ENCODE measurements at places on chromosomes 6 and 20. TPM values are rescaled to one million over a fixed set of nuclear protein-coding genes. Genes with fewer than 3 reads are reported as not detected.

- DNase-seq = no peak
Measured at GRCh38 chr6:48817333-48818051, 645.6 kb downstream of the MMUT start.

GRCh38 chr6:167093406-167093921 lies 29.4 kb upstream of the CCR6 start:
- no peak for DNase-seq

DNA sequence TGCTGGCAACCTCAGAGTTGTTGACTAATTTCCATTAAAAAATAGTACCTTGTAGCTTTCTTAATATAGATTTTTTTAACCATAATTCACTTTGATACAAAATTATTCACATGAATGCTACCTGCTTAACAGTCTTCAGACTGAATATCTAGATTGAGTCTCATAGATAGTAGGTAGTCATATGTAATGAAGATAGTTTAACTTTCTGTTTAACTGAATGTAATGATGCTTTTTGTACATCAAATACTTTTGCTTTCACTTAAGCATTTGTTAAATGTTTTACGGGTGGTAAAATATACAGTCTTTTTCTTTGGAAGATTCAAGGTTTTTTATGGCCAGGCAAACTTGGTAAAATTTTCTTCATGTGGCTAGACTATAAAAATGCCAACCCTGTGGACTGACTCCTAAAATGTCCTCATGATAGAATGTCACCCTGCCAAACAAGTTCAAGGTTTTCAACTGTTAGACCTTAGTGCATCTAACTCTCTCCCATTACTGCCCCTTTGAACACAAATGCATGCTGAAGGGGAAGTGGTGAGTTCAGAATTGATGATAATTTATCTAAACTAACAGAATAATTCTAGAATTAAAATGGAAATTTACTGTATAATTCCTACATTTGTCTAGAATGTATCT lies 16.4 kb downstream of the TBPL1 start:
- DNase-seq = no peak

GRCh38 chr6:80639181-80639629 lies 532.7 kb downstream of the BCKDHB start:
- no peak for DNase-seq

DNA sequence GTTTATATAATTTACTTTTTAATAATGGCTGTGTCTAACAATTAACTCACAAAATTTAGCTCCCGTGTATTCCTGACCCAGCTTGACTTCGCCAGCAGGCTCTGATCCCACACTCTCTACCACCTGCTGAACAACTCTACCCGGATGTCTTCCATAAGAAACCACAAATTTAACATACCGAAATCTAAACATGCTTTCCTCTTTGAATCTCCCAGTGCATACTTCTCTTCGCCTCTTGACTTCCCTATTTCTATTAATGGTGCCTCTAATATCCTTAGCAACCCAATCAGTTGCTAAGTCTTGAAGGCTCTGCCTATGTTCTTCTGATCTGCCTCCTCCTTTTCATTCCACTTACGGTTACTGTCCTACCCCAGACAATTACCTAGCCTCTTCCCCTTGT lies 4.6 kb upstream of the MYB start:
- DNase-seq = no peak

DNA sequence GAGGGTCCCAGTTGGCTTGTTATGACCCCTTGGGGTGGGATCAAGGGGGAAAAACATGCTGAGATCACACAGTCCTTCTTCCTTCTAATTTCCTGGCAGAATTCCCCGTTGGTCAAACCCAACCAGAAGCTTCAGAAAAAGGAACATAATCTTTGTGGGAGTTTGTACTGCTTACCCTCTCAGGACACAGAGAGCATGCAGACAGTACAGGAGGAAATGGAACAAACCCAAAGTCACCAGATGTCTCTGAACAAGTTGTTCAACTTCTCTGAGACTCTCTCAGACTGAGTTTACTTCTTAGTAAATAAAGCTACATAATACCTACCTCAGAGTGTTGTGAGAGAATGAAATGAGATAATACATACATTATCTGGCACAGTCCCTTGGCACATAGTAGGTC lies 181.1 kb upstream of the TSHZ2 start:
- DNase-seq = no peak

The HLA-DQA2 gene
- total RNA-seq = 1.6 TPM

- peak; percentile 88 for DNase-seq
Measured at GRCh38 chr6:113564371-113565171, 292.6 kb upstream of the MARCKS start.

GRCh38 chr6:37783025-37783855 lies 36.3 kb upstream of the ZFAND3 start:
- no peak for DNase-seq

The BMP7 gene
- total RNA-seq = 23.2 TPM

The TNNC2 gene
- total RNA-seq = 0.43 TPM

DNA sequence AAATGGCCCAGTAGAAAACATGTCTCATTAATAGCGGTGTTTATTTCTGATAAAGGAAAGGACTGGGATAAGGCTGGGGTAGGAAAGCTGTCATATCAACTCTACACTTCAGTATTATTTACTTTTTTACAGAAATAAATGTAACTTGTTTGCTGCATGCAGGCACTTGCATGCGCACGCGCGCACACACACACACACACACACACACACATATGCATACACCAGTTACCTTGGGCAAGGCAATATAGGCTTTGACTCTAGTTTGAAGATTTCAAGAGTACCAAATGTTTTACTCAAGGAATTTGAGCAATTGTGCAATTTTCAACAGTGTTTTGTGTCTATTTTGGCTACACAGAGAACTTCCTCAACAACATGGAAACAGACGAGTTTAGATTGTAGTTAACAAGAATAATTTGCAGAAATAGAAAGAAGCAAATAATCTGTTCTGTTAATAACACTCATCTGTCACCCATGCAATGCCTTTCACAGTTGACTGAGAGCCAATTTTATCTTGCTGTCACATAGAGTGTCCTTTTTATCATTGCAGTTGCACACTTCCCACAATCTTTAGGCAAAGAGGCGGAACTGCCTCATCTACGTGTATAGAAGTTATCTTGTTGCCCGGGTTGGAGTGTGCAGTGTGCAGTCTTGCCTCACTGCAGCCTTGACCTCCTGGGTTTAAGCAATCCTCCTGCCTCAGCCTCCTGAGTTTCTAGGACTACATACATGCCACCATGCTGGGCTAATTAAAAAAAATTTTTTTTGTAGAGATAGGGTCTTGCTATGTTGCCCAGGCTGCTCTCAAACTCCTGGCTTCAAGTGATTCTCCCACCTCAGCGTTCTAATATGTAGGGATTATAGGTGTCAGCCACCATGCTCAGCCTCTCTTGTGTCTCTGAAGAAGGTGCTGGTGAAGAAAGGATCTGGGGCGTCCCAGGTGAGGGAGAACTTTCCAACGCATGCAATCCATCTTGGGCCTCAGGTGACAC lies 74.8 kb upstream of the SHLD1 start:
- no peak for DNase-seq

DNA sequence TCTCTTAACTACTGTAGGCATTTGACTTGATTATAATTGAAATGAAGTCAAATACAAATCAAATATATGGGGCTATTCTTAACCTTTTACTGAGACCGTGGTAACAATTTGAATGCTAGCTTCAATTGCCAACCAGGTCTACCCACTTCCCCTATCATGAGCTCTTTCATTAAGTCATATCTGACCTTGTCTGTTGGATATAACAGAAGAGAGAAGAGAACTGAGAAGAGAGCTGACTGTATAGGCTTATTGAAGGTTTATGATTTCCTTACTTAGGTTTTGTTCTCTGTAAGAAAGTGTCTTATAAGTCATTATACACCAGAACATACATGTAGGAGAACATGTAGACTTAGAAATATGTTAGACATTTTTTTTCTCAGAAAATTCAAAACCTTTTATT lies 549.4 kb downstream of the COL12A1 start:
- DNase-seq = no peak

DNA sequence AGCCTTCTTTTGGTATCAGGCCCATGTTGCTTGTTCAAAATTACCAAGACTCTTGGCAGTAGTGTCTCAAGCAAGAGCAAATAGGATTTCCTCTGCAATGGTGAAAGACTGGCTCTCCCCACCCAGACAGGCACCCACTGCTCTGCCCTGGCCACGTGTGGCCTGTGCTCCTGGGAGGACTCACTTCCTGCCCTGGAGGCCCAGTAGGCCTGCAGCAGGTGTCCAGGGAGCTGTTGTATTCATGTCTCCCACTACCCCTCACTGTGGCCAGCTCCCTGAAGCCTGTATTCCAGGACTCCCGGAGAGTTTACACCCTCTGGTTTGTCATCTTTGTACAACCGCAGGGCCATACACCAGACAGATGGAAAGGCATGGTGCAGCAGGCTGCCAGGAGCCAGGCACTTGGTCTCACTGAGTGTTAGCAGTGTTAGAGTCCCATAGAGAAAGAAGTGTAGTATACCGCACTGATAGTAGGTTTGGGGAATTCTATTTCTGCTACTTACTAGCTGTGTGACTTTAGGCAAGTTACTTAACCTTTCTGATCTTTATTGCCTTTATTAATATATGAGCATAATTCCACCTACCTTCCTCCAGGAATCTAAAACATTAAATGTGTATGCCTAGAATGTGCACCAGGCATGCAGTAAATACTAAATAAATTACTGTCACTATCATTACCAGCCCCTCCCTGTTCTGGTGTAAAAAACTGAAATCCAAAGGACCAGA lies 159.7 kb downstream of the TMEM242 start:
- no peak for DNase-seq

DNA sequence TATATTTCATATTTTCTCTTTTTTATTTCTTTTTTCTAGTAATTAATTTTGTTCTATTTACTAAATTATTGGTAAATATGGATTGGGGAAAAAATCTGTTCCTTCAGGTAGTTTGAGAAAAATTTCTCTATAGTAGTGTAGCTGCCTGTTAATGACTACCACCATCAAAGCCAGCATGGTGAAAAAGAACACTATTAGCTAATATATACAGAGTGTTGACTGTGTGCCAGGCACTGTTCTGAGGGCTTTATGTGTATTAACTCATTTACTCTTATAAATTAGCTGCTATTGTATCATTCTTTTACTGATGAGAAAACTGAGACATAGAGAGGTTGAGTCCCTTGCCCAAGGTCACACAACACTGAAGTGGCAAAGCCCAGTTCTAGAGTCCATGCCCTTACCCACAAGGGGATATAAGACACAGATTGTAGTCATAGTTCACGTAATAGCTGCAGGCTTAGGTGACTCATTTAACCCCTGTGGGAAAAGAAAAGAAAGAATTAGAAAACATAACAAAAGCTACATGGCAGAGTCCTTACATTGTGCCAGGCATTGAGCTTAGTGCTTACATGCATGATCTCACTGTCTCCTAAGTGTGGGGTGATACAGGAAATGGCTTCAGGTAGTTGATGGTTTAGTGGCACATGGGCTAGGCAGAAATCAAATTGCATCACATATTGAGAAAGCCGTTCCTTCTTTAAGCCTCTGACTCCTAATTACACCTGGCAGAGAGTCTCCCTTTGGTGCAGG lies 12.2 kb upstream of the AKIRIN2 start:
- DNase-seq = no peak

- DNase-seq = no peak
Measured at GRCh38 chr6:3913077-3913957, 64.1 kb downstream of the FAM50B start.

DNA sequence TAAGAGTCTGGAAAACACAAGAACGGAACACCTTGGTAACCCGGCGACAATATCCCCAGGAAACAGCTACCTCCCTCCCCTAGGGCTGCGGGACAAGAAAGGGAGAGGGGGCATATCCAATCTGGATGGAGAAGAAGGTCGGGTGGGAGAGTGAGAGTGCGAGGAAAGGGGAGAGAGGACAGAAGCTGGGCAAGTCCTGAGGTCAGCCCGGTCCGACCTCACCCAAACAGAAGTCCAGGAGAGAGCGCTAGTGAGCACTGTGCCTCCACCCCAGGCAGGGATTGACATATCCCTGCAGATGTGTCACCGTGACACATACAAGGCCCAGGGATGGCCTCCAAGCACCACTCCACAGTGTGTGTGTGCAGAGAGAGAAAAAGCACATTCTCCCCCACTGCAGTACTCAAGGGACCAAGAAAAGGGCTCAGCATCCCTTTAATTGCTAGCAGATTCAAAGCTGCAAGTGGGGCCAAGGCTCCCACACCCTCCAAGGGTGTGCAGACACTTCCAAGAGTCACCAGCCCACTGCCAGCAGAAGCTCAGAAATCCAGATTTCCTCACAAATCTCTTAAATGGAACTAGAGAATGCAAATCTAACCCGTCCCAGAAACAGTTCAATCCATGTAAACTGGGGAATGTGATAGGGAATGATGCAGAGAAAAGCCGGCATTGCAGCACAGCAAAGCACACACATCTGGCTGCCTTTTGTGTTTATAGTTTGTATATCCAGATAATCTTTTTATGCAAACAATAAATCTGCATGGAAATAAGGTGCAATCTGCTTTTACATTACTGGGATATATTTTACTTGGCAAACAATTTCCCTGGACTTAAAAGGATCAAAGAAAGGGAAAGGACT lies 3.1 kb downstream of the PXDC1 start:
- DNase-seq = peak; percentile 79

The WFDC2 gene
- 1.0 TPM for total RNA-seq

DNA sequence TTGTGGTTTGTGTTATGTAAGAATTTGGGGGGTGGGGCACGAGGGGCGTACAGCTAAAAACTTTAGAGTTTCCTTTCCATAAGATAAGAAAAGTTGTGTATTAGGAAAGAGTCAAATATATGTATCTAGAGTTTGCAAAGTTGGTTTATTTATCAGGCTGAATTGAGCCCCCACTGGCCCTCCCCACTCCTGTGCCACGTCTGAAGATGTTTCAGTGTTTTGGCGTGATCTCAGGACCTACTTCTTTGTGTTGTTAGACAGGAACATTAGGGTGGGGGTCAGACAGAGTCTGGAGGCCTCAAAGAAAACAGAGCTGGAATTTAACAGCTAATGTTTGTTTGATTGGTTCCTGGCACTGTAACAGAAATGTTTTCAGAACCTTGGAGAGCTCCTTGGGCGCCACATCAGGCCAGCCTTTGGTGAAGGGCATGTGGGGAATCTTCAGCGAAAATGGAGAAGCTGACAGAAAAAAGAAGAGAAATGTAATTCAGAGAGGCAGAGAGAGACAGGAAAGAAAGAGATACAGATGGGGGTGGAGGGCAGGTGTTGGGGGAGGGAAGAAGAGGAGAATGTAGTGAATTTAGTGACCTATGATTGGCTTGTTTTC lies 674 bp downstream of the NRSN1 start:
- no peak for DNase-seq

The SCRT2 gene
- total RNA-seq = not detected

The PSMB9 gene
- 12.6 TPM for total RNA-seq

- no peak for DNase-seq
Measured at GRCh38 chr6:12421596-12421995, 131.4 kb downstream of the EDN1 start.

- no peak for DNase-seq
Measured at GRCh38 chr6:5287205-5287965, 26.1 kb downstream of the FARS2 start.

The HLA-DRB1 gene
- total RNA-seq = 27.5 TPM

The PACSIN1 gene
- 11.3 TPM for total RNA-seq

GRCh38 chr6:109655761-109656262 lies 35.2 kb downstream of the AK9 start:
- DNase-seq = no peak

The PROCR gene
- total RNA-seq = 9.3 TPM

The CHD6 gene
- total RNA-seq = 28.6 TPM

GRCh38 chr6:11758878-11759277 lies 19.7 kb downstream of the ADTRP start:
- DNase-seq = no peak

The JPH2 gene
- 181 TPM for total RNA-seq

GRCh38 chr6:106110164-106110826 lies 24.2 kb downstream of the PRDM1 start:
- no peak for DNase-seq

- DNase-seq = no peak
Measured at GRCh38 chr6:2940010-2940850, 31.1 kb downstream of the SERPINB6 start.
